ENCODE measurements at places on chromosomes 3 and 15.
A peak's percentile ranks its signal among the peaks of the same experiment; 100 is the strongest.

DNA sequence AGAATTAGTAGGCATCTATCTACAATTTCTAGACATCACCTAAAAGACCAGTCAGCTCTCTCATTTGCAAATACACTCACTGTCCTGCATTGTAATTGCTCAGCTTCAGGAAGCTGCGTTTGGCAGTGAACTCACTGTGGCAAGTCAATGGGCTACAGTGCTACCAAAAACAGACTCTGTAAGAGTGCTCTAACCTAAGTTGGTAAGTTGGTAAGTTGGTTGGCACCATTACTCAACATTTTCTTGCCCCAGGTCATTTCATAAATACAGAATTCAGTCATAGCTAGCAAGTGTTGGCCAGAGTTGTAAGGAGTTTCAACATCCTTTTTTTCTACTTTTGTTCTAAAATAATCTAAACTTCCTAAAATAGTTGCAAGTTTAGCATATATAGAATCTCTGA, 466.3 kb downstream of the NAALADL2 start:
- no peak for DNase-seq

DNA sequence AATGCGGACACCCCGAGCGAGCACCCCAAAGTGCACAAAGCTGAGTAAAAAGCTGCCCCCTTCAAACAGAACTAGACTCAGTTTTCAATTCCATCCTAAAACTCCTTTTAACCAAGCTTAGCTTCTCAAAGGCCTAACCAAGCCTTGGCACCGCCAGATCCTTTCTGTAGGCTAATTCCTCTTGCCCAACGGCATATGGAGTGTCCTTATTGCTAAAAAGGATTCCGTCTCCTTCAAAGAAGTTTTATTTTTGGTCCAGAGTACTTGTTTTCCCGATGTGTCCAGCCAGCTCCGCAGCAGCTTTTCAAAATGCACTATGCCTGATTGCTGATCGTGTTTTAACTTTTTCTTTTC, 5.3 kb downstream of the BHLHE40 start:
- DNase-seq = no peak

- no peak for DNase-seq
These were observed 39.0 kb downstream of the IFT57 start for GRCh38 chr3:108183181-108183580.

GRCh38 chr3:110925798-110926197, 145.8 kb upstream of the NECTIN3 start:
- DNase-seq = no peak

GRCh38 chr15:62244762-62245161, 79.7 kb upstream of the C2CD4B start:
- no peak for DNase-seq

- DNase-seq = no peak
These were observed 266.2 kb upstream of the LYSMD4 start for GRCh38 chr15:99999282-100000070.

- no peak for DNase-seq
These were observed 381.3 kb downstream of the TIGIT start for GRCh38 chr3:114675104-114675503.

DNA sequence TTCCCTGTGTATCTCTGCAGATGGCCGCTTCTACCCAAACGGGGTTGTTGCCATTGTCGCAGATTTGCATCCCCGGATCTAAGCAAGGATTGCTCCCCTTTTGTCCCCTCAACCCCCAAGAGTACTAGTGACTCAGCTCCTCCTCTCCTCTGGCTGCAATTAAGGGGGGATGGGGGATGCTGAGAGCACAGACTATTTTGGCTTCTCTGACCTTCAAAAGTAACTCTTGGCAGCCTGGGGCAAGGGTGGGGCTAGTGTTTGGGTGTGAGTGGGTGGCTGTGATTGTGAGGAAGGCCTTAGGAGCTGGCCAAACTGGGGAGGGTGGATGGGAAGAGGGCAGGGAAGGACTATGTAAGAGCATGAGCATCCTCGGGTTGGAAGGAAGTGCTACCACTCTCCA, 1.2 kb upstream of the MAP1A start:
- no peak for DNase-seq

DNA sequence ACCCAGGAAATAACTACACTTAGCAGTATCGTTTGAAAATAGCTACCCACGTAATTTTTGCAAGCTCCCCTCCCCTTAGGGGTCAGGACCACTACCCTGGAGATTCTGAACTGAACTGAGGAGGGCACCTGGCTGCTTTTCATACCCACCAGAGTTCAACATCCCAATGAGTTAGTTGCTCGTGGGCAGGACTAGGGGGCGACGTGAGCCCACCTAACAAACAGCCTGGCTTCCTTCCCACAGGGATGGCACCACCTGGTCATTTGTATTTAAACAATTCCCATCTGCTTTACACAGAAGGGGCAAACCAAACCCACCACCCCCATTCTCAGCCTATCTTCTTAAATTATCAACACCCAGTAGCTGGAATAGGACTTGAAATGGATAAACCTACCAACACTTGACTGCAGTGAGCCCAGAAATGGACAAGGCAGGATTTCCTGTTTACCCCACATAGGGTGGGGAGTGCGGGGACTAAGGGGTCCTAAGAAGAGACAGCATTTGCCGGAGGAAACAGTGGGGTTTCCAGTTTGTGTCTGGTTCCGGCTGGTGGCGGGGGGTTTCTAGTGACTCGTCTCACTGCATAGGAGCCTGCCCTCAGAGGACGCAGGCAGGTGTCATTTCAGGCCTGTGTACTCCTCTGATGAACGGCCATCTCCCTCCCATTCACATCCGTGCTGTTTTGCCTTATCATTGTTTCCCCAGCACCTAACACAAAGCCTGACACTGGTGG, 11.6 kb upstream of the VGLL4 start:
- no peak for DNase-seq

GRCh38 chr15:33064878-33065277, 129.6 kb downstream of the FMN1 start:
- DNase-seq = no peak

GRCh38 chr3:122679882-122680474, 661 bp upstream of the PARP14 start:
- DNase-seq = no peak

GRCh38 chr3:13338996-13339395, 81.1 kb downstream of the NUP210 start:
- no peak for DNase-seq

DNA sequence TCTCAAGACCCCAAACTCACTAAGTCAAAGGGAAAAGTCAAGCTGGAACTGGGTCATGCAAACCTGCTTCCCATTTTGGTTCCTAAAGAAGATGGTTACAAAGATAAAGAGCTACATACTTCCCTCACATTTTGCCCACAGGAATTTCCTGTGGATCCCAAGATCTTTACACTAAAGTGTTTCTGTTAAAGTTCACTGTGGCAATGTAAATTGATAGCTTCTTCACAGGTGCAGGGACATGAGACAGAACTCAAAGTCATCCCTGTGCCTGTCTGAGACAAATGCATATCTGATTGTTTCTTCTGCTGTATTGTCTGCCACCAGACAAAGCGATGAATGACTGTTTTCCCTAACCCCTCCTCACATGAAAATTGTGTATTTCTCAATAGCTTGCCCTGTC, 567.8 kb downstream of the ZIC1 start:
- DNase-seq = no peak

- DNase-seq = no peak
These were observed 334.2 kb upstream of the IL12A start for GRCh38 chr3:159654183-159655134.

- no peak for DNase-seq
These were observed 10.0 kb downstream of the RPL32 start for GRCh38 chr3:12831301-12831866.

DNA sequence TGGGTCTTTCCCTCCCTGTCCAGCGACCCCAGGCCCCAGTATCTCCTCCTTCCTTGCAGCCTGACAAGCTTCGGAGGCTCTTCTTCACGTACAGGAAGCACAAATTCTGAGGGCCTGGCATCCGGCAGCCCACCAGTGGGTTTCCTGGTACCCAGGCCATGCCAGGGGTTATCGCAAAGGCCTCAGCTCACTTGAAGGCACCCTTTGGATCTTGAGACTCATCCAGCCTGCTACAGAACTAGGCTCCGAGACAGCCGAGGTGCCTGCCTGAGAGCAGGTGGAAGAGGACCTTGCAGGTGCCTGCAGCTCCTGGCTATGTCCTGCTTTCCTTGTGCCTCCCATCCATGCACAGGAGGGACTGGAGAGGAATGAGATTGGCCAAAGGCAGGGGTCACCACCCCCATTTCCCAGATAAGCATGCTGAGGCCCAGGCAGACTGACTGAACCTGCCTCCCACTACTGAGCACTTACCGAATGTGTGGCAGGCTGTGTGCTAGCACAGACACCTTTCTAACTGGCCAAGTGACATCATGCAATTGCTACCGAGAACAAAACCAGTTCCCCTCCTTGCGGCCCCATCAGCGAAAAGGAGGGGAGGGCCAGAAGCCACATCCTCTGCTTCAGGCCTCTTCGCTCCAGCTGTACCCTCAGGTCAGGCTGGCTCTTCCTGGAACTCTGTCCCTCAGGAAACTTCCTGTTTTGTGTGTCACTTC, 11.2 kb downstream of the SH2D7 start:
- peak; percentile 37 for DNase-seq

- no peak for DNase-seq
These were observed 169.4 kb downstream of the FNDC3B start for GRCh38 chr3:172208586-172209332.

GRCh38 chr15:43977072-43977884, 150.5 kb downstream of the WDR76 start:
- DNase-seq = peak; percentile 44

GRCh38 chr3:50652709-50653108, 22.0 kb upstream of the DOCK3 start:
- no peak for DNase-seq

DNA sequence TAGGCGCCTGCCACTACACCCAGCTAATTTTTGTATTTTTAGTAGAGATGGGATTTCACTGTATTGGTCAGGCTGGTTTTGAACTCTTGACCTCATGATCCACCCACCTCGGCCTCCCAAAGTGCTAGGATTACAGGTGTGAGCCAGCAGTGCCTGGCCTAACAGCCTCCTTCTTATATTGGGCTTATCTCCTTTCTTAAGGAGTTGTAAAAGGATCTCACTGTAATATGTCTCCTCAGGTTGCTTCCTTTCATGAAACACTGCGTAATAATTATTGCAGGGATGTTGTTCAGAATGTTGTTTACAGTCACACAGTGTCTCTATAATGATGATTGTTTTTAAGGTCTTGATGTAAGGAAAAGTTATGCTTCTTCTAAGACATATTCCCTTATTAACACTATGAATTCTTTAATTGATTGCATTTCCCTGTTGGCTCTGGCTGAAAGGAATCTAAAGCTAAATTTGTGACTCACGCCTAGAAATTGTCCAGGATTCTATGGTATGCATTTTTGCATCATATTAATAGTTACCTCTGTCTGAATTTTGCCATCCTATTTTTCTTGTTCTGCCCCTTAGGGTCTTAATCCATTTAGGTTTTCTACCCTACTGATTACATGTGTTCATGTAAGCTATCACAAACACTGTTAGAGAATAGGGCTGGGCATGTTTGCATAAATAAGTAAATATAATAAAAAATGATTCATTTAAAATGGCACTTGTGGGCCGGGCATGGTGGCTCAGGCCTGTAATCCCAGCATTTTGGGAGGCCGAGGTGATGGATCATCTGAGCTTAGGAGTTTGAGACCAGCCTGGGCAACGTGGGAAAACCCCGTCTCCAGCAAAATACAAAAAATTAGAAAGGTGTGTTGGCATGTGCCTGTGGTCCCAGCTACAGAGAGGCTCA, 24.5 kb upstream of the RNF111 start:
- no peak for DNase-seq

GRCh38 chr3:45362758-45363157, 25.6 kb upstream of the LARS2 start:
- DNase-seq = no peak

DNA sequence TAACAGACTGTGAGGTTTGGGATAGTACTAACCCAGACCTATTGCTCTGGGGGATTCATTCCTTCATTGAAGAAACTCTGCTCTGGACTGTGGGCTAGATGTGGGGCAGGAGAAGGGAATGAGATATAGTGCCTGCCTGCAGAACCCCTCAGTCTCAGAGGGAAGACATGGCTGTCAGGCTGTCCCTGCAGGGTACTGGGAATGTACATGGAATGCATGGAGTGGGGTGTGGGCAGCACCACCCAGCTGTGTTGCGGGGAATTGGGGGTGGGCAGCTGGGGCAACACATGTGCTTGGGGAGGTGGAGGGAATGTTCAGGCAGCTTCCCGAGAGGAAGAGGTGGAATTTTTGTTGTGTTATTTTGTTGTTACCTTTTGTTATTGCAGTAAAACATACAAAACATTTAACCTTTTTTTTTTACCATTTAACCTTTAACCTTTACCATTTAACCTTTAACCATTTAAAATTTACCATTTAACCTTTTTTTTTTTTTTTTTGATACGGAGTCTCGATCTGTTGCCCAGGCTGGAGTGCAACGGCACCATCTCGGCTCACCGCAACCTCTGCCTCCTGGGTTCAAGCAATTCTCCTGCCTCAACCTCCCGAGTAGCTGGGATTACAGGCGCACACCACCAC, 7.3 kb downstream of the PAQR5 start:
- no peak for DNase-seq

GRCh38 chr15:97967881-97968280, 7.4 kb downstream of the ARRDC4 start:
- DNase-seq = no peak

DNA sequence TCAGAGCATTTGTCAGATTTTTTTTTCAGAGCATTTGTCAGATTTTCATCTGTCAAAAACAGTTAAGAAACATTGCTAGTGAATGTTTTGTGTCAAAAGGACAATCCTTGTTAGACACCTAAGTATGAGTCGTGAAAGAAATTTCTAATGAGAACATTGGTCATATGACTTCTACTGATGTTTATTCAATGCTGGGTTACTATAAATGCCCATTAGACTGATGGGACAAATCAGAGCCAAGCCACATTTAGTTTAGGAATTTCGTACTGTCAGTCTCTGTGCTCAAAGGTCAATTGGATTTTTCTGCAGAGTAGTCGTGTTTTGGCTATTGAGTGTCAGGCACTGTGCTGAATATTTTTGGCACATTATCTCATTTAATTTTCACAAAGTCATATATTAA, 31.6 kb downstream of the TSC22D2 start:
- DNase-seq = no peak

- no peak for DNase-seq
These were observed 500.4 kb upstream of the CDIN1 start for GRCh38 chr15:36079021-36079420.

DNA sequence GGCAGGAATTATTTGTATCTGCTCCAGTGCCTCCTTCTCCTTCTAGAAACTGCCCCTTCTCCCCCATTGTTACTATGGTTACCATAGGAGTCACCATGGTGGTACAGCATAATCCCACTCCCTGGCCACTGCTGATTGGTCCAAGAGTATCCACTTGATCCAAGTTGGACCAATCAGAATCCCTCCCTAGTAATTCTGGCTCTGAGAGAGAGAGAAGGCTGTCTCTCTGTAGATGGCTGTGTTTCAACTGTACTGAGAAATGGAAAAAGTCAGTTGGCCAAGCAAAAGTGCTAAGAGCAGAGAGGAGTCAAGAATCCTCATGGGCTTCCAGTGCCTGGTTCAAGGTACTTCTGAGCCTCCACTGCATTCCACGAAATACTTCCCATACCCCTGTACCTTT, 120.6 kb upstream of the SPATA12 start:
- DNase-seq = no peak

GRCh38 chr15:69480932-69481331, 28.3 kb downstream of the RPLP1 start:
- DNase-seq = no peak

Measured in stimulated activated CD8-positive, alpha-beta memory T cell treated with anti-CD3 and anti-CD28 coated beads, Interleukin-7, amount 100 ng/mL, for 48 hours (primary cell).